ENCODE measurements at places on chromosomes 3 and 15.

DNA sequence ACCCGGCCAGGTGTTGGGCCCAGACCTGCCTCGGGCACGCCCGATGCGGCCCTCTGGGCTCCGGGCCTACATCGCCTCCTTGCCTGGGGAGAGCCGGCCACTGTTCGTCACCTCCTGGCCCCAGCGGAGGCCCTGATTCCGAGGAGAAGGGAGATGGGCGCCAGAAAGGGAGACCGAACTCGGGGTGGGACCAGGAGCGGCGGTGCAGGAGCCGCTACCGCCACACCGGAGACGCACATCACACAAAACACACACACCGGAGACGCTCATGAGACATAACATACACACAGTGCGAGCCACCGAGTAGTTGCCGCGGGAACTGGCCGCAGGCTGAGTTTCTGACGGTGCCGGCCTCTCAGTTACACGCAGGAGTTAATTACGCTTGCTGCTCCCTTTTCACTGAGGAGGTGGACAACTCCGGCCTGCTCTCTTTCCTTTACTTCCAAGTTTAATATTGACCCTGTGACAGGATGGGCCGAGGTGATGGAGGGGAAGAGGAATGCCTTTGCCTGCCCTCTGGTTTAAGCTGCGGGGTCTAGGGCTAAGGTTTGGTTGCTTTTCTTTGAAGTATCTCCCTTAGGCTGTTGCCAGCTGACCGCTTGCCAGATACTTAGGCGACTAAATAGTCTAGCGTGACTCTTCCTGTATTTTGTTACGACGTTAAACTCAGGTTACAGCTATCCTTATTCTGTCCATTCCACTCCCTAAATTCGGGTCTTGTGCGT lies 570 bp downstream of the PCNP start:
- DNase-seq, result no peak

- DNase-seq, result no peak
Measured at GRCh38 chr3:193784822-193785221, 191.8 kb downstream of the OPA1 start.

DNA sequence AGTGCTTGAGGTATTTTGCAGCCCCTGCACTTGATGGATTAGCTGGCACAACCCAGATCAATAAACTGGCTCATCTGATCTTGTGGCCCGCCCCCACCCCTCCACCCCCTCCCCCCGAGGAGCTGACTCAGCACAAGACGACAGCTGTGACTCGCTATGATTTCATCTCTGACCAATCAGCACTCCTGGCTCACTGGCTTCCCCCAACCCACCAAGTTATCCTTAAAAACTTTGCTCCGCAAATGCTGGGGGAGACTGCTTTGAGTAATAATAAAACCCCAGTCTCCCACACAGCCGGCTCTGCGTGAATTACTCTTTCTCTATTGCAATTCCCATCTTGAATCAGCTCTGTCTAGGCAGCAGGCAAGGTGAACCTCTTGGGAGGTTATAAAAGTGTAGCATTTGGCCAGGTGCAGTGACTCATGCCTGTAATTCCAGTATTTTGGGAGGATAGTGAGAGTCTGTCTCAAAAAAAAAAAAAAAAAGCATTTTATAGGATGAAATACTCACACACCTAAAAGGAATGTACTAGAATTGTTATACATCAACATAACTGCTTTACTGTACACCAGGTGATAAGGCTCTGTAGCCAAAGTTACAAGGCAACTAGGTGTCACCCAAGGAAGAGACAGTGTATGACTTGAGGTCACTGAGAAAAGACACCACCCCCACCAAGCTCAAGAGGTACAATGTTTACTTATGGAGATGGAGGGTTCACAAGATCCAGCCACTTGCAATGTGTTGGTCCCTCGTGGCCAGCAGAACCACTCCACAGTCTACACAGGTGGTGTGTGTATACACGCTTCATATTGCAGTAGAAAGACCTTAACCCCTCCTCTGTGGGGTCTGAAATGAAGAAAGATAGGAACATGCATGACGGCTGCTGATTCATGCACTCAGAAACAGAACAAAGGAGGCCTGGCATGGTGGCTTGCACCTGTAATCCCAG lies 8.6 kb downstream of the ZNF445 start:
- DNase-seq, result no peak

DNA sequence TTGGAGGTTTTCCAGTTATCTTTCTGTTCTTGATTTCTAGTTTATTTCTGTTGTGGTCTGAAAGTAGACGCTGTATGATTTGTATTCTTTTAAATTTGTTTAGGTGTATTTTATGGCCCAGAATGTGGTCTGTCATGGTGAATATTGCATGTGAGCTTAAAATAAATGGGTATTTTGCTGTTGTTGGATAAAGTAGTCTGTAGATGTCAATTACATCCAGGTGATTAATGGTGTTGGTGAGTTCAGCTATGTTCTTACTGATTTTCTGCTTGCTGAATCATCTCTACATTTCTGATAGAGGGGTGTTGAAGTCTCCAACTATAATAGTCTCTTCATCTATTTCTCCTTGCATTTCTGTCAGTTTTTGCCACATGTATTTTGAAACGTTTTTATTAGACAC lies 383.3 kb upstream of the SGO1 start:
- DNase-seq, result no peak

- DNase-seq, result no peak
Measured at GRCh38 chr15:88981244-88982215, 68.4 kb upstream of the MFGE8 start.

DNA sequence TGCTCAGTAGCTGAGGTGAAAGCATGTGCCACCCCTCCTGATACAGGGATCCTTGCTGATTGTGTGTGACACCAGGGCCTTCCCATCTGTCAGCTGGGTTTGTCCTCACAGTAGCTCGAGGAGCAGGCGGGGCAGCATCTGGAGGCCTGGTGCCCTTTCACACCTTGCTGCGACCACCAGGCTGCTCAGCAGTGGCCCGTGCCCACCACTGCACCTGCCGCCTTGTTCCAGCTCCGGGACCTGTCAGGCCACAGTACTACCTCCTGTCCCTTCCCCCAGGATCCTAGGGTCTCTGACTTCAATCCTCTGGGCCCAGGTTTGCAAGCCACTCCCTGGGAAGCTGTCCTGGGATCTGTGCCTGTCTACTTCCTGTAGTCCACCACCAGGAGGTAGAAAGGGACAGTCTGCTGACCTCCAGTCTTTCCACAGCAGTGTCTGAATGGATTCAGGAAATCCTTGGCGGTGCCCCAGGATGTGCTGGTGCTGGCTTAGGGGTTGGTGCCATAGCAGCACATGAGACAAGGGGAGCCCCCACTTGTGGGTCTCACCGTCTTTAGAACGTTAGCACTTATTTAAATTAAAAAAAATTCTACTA lies 27.5 kb downstream of the APBA2 start:
- DNase-seq, result no peak

- no peak for DNase-seq
Measured at GRCh38 chr15:40247406-40247971, 8.6 kb downstream of the PAK6 start.

DNA sequence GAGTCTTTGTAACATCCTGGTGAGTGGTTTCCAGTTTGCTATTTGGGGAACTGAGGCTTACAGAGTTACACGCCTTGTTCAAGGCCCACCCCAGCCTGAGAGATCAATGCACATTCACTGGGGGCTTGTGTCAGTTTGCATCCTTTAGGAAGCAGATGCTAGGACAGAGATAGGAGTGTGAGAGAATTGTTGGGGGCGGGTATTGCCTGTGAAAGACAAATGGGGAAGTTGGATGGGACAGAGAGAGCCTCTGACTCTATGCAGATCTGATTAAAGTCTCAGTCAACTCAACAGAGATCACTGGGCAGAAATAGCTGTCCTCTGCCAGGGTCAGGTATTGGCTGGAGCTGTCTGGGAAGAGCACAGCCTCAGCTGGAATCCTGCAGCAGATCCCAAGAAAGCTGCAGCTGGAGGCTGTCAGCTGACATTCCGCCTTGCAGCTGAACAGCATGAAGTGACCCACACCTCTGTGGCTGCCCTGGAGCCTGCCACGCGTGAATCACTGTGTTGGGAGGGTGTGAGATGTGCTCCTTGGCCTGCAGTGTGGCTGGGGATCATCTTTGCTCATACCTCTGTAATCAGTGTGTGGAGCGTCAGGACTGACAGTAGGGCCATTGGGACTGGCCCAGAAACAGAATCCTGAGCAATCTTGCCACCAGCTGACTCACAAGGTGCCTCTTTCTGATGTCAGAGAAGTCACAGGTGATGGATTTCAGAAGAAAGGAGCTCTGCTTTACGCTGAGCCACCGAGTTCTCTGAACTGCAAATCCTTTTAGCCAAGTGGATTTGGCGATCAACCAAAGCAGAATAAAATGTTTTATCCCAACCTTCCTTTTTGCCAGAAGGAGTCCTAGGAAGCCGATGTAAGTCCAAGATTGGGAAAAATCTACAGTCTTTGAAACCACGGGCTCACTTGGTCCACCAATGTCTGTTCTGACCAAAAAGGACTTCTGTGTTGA lies 284.1 kb upstream of the LRRFIP2 start:
- DNase-seq, result peak; percentile 88
